ENCODE measurements at places on chromosomes 4 and X.

DNA sequence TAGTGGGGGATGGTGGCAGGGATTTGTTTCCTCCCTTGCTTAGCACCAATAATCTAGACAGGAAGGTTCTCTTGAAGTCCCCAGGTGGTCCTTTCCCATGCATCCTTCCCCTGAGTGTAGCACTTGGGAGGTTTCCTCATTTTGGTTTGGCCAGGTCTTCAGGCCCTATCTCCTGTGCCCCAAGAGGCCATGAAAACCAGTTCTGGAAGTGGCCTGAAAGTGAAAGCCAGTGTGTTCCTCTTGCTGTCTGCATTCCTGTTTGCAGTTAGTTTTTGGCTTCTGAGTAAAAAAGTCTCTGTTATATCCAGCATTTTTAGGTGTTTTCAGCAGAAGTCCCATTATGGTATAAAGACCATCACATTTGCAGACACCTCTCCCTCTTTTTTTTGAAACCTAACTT lies 59.5 kb downstream of the MTM1 start:
- DNase-seq = no peak

GRCh38 chrX:13750204-13750603 lies 15.7 kb downstream of the OFD1 start:
- no peak for DNase-seq

GRCh38 chr4:132642016-132642817 lies 506.9 kb upstream of the PCDH10 start:
- no peak for DNase-seq

DNA sequence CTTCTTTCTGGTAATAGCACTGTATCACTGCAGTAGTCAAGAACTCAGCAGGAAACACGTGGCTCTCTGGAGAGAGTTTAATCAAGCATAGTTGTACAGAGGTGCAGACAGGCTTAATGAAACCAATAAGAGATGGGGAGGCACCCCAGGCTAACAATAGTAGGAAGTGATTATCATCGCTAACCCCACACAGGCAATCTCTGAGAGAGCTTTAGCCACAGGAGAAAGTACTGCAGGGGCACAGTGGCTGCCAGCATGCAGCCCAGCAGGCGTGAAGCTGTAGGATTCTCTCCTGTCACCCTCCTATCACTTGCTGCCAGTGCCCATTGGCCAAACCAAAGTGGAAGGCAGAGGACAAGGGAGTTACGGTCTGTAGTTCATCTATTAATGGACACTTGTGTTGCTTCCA lies 450.0 kb upstream of the RASGEF1B start:
- DNase-seq = no peak

GRCh38 chr4:185809533-185810071 lies 2.4 kb downstream of the SORBS2 start:
- no peak for DNase-seq

- DNase-seq = no peak
Observed at GRCh38 chr4:128386761-128387599, 99.4 kb upstream of the PGRMC2 start.

DNA sequence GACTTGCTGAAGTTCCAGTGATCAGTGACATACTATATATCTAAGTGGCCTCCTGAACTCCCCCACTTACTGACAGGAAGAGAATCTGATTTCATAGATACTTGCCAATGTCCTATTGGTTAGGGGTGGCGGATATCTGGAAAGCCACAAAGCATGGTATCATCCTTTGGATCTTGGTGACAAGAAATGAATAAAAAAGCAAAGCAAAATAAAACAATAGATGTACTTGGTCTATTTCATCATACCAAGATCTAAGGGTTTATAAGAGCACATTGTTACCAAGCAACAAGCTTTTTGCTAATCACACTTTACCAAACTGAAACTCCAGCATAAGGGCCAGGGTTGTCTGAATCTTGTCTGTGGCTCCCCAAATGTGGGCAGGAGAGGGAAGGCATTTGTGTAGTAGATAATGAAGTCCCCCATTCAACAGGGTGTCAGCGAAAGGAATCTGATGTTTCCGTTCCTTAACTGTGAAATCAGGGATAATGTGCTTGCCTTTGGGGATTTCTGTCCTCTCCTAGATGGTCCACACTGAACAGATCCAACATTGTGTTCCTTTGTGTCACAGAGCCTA lies 125.0 kb upstream of the SMIM10 start:
- no peak for DNase-seq

DNA sequence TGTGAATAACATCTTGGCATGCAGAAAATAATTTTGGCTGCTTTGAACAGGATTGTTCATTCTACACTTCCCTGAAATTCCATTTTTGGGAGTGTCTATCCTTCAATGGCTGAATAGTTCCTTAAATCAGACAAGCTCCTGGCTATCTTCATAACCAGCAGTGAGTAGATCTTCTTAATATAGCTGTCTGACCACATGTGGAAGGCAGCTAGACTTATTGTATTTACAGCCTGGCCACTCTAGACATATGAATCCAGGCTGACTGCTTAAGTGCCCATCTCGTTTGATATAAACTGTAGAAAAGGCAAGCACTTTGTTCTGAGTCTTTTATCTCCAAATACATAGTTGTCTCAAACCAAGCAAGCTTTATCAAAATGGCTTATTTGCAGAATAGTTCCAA lies 40.0 kb downstream of the PWWP3B start:
- DNase-seq = no peak

GRCh38 chrX:149497626-149498025 lies 7.5 kb downstream of the IDS start:
- no peak for DNase-seq

DNA sequence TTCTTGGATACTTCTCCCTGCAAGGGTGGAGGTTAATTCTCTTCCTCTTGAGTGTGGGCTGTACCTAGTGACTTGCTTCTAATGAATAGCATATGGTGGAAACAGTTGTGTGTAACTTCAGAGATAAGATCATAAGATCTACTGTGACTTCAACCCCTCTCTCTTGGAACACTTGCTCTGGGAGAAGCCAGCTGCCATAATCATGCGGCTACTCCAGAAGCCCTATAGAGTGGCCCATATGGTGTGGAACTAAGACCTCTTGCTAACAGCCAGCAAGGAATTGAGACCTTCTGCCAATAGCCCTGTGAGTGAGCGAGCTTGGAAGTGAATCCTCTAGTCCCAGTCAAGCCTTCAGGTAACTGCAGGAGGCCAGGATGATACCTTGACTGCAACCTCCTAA lies 81.1 kb downstream of the RBMX2 start:
- no peak for DNase-seq

DNA sequence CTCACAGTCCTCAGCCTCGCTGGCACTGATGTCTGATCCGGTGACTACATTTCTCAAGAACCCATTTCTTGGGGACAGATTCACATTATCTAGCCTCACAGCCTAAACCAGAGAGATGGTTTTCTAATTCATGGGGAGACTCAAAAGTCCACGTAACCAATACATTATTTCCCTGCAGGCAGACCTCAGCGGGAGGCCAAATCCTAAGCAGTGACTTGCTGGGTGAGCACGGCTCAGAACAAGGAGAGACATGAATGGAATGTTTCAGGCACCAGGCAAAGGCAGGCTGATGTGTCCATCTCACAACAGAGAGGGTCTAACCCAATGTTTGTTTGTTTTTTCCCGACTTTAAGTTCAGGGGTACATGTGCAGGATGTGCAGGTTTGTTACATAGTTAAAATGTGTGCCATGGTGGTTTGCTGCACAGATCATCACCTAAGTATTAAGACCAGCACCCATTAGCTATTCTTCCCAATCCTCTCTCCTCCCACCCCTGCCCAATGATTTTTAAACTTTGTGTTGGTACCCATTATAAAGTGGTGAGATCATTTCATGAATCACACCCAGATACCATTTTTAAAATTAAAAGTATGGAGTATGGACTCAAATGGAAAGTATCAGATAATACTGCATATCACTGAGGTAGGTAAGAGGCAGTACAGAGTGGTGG lies 53.3 kb downstream of the SCD5 start:
- DNase-seq = no peak

DNA sequence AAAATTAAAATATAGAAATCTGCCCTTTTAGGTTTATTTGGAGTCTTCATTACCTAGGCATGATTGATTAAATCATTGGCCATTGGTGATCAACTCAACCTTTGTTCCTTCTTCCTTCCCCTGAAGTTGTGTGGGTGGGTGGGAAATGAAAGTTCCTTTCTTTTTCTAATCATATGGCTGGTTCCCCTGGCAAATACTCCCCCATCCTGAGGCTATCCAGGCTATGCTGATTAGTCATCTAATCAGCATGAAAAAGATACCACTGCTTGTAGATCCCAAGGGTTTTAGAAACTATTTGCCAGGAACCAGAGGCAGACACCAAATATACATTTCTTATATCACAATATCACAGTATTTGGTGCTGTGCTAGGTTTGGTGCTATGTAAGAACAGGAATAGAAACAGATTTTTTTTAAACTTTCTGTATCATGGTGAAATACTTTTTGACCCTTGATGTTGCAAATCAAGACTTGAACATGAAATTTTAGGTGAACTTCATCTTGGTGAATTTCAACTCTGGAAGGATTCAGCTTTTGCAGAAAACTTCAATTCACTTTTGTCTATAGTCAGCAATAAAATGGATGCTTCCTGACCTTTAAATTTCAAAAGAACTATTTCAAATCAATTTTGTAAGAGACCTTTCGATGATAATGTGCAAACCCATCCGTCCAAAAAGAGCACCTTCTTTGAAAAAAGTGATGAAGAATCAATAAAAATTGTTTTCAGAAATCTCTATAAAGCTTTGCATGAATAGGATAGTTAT lies 71.1 kb downstream of the CCSER1 start:
- DNase-seq = no peak

DNA sequence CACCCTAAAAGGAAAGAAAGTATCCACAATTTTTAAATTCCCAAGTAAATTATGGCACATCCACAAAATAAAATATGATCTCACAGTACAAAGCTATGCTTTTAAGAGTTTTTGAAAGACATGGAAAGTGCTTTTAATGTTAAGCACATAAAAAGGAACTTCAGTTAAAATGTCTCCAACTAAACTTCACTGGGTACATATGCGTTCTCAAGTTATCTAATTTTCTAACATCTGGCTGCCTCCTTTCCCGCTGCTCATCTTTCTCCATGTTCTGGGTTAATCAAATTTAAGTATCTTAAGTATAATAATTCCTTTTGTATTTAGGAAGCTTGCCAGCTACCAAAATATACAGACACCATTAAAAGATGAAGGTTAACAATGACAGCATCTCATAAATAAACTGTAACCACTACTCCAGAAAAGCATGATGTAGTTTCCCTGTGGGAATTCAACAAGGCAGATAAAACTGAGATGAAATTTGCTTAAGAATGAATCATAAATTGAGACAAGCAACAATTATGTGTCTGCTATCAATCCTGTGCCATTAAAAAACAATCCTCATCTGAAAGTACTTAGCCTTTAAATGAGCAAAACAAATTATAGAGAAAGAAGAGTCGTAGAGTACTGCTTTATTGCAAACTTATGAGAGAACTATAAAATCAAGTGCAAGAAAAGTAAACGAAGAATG lies 25.1 kb downstream of the PRSS12 start:
- no peak for DNase-seq

DNA sequence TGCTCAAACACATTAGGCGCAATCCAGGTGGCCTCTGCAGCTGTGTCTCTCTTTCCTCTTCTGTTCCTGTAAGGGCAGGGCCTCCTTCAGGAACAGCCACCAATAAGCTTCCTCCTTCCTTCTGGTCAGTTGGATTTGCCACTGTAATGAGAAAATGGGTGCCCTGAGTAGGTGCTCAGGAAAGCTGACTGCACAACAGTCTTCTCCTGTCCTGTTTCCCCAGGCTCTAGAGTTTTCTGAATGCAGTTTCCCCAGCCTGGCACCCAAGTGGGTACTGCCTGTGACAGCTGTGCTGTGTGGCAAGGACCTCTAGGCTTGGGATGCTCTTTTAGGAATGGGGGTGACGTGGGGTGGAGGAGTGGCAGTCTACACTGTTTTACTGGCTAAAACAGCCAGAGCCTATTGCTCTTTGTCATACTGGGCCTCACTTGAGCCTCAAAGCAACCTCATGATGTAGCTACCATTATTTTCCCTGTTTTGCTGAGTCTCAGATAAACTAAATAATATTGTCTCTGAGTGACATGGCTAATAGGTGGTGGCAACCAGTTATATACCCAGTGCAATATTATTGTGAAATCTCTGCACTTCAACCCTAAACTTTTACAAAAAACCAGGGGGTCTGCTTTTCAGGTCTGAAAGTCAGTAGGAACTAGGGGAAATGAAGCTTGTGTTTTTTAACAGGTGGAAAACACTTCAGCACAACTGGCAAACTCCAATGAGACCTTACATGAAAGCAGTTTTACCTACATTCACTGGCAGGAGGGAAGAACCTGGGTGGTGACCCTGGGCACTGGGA lies 1.2 kb downstream of the CXCL2 start:
- DNase-seq = no peak

- no peak for DNase-seq
Observed at GRCh38 chr4:148986951-148987350, 544.7 kb upstream of the NR3C2 start.

GRCh38 chrX:13103914-13104274 lies 59.5 kb upstream of the FAM9C start:
- DNase-seq = no peak

DNA sequence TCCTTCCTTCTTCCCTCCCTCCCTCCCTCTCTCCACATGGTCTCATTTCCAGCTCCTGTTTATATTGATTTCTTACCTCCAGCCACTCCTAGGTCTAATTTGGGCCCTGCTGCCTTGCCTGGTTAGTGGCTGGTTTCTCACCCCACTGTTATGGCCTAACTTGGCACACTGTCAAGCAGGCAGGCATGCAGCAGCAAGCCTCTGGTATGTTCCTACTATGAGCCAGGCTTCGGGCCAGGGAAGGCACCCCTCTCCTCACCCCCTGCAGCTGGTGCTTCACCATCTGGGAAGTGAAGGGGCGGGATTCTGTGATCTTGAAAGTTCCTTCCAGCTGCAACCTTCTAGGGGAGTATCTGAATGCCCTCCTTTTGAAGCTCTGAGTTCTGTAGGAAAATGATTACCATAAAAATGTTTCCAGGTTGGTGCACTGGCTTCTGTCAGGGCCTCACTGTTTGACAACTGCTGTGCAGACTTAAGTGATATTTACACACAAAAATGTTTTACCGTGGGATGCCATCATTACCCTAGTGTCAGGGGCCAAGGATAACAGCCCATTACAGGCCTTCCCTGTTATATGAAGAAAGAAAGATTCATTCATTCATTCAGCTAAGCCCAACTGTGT lies 10.1 kb upstream of the VMA21 start:
- DNase-seq = no peak

- DNase-seq = no peak
Observed at GRCh38 chr4:113969709-113970334, 9.6 kb downstream of the ARSJ start.

GRCh38 chr4:153269218-153269990 lies 65.2 kb downstream of the TRIM2 start:
- no peak for DNase-seq

DNA sequence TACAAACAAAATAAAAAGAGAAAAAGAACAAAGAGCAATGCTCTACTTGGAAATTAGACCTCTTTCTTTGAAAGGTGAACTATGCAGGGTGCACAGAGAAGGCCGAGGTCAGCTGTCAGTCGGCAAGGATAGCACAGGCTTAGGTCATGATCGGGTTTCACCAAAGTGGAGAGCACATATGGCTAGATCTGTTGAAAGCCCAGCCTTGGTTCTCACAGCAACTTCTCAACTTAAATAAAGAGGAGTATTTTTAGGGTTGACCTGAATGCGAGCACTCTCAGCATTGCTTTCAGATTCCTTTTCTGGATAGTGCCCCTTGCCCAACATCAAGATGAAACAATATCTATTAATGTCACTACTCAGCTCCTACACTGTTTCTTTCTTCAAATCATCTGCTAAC lies 122.9 kb upstream of the GPC4 start:
- no peak for DNase-seq

- DNase-seq = no peak
Observed at GRCh38 chrX:10949541-10949940, 161.6 kb upstream of the HCCS start.

- DNase-seq = no peak
Observed at GRCh38 chrX:118751950-118752783, 24.8 kb downstream of the IL13RA1 start.

Data from stimulated activated CD8-positive, alpha-beta memory T cell treated with anti-CD3 and anti-CD28 coated beads, Interleukin-15, amount 100 ng/mL, for 4 hours (primary cell).